ENCODE measurements at places on chromosomes 11 and 22.
A peak's percentile ranks its signal among the peaks of the same experiment; 100 is the strongest.

GRCh38 chr11:76763573-76764346, 19.4 kb upstream of the TSKU start:
- peak; percentile 22 for DNase-seq

GRCh38 chr11:15937601-15938120, 418.7 kb downstream of the SOX6 start:
- DNase-seq = no peak

- DNase-seq = no peak
Measured at GRCh38 chr11:116424615-116425261, 348.0 kb downstream of the BUD13 start.

DNA sequence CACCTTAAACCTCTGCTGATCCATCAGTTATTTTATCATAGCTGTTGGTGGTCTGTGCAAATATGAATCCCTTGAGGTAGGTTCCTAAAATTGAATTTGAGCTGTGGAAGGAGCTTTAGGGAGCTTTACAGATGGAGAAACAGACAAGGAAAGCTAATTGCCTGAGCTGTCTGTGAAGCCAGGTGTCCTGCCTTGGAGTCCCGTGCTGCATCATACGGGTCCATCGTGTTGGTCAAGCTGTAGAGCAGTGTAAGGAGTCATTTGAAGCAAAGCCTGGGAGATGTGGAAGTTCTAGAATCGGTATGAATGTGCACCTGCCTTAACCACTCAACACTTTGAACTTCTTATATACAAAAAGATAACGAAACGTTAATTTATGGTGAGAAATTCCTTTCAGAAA, 1.0 kb downstream of the POLA2 start:
- no peak for DNase-seq

- DNase-seq = no peak
Measured at GRCh38 chr22:49702068-49702397, 125.6 kb downstream of the BRD1 start.

DNA sequence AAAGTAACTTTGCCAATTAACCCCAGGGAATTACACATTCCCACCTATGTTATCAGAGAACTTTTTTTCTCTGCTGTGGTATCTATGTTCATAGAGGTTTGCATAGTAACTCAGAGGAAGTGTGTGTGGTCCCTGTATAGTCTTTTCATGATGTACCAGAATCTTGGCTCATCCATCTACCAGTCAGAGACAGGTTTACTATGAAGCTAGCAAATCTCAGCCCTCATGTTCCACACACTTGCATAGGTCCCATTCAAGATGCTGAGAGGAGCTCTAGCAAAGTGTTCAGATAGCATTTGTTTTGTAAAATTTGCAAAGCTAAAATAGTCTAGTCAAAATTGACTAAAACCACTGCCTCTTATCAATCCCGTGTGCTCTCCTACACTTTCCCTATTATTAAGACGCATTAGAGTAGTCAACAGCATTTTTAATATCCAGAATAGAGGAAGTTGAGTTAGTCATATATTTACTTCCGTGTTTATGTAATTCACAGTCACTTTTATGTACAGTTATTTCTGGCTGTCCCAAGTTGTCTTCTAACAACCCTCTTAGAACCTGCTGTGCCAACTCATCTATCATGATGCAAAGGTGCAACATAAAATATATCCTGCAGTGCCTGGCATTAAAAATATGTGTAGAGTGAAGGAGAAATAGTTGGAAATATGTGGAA, 184.2 kb downstream of the FAM76B start:
- no peak for DNase-seq

GRCh38 chr11:2673250-2673610, 26.6 kb downstream of the KCNQ1OT1 start:
- no peak for DNase-seq

DNA sequence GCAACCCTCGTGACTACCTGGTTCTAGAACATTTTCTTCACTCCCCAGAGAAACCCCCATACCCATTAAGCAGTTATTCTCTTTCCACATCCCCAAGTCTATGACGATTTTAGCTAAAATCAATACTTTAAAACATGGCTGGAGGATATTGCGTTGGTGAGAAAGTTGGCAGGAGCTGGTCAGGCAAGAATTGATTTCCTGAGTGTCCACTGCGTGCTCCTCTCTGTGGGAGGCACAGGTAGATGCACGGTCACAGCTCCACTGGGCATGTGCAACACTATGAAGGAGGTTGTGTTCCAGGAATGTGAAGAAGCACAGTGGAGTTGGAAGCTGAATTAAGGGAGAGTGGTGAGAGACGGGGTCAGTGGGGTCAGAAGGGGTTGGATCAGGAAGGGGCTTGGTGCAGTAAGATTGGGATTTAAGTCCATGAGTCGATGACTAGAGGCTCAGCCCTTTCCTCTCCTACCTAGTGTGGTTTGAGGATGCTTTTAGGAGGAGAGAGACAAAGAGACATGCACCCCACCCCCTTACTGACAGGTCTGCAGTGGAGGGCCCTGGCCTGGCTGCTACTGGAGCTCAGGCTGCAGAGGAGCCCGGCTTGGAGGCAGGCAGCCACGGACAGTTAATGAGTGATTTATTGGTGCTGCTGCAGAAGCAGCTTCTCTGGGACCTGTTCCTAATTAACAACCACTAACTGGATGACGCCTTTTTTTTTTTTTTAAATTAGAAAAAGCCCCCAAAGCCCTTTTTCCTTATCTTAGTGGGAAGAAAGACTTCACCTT, 395.6 kb downstream of the TENM4 start:
- no peak for DNase-seq

DNA sequence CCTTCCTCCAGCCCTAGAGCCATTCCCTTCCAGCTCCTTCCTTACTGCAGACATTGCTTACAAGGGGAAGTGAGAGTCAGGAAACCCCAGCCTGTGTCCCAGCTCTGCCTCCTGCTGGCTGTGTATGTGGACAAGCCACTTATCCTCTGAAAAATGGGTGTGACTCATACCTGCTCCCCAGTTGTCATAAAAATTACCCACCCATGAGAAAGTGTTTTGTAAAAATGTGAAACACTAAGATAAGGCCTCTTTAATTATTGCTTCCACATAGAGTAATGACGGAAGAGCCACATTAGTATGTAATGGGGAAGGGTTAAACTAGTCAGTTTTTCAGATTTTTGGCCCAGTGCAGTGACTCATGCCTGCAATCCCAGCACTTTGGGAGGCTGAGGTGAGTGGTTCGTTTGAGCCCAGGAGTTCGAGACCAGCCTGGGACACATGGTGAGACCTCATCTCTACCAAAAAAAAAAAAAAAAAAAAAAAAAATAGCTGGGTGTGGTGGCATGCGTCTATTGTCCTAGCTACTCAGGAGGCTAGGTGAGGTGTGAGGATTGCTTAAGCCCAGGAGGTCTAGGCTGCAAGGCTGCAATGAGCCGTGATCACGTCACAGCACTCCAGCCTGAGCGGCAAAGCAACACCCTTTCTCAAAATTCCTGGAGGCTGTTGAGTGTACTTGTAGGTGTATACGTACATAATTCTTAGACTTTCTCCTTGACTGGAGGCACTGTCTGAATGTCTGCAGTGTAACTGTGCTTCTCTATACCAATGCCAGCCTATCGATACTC, 84.9 kb downstream of the CTTN start:
- DNase-seq = no peak

Data from hippocampal formation (tissue), 2 donors.